CD4-positive, alpha-beta T cell treated with Interleukin-4 for 1 hour (primary cell): ENCODE measurements at places on chromosomes 5 and 9.

DNA sequence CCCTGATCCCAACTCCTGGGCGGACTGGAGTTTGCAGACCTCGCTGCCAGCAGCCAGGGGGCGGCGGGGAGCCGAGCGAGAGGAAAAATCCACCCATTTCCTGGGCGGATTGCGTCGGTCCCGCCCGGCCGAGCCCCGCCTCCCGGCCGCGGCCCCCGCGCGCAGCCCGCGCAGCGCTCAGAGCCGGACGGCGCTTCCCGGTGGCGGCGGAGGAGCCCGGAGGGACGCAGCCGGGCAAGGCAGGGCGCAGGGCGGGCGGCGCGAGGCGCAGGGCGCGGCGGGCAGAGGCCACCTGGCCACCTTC lies at the start of gene OLFM1:
Gene OLFM1, plus strand, starts transcription at position 180 of the 304 bp plus-strand sequence. CDS start 322 bp downstream, outside the sequence.
- no peak for DNase-seq

DNA sequence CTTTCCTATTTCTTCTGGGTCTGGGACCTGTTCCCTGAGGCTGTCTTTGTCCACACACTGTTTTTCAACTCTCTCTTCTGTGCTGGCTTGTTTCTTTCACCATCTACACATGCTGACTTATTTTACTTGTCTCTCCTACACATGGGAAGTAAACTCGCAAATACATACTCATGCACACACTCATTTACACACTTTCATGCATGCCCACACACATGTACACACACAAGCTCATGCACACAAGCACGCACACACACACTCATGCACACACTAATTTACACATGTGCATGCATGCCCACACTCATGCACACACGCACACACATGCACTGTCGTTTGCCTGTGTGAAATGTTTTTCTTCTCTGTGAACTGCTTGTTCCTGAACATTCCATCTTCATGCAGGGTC lies 169.0 kb downstream of the IRX2 start:
- no peak for DNase-seq

DNA sequence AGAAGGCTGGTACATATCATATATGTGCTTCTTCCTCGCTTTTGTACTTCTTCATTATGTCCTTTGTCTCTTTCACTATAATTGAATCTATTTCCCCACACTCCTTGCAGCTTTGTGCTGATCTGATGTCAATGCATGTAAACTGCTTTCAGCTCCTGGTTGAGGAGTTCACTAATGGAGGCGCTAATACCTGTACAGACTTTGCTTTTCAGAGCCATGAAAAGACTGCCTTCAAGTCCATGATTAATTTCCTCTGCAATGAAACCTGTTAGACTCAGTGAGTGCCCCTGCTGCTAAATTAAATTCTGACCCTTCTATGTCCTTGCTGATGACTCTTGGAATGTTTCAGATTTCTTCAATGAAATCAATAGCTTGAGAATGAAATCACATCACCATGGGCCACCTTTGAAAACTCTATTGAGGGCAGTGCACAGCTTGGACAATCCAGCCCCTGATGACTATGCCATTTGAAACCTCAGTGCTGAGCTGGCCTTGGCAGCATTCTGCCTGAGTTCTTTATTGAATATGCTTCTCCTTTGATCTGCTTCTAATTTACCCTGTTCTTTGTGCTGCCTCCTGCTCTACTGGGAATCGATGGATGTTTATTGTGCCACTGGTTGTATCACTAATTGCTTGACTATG lies 358.2 kb upstream of the DMAC1 start:
- DNase-seq, result no peak

GRCh38 chr9:123407217-123407851 lies 51.3 kb downstream of the CRB2 start:
- DNase-seq, result no peak

DNA sequence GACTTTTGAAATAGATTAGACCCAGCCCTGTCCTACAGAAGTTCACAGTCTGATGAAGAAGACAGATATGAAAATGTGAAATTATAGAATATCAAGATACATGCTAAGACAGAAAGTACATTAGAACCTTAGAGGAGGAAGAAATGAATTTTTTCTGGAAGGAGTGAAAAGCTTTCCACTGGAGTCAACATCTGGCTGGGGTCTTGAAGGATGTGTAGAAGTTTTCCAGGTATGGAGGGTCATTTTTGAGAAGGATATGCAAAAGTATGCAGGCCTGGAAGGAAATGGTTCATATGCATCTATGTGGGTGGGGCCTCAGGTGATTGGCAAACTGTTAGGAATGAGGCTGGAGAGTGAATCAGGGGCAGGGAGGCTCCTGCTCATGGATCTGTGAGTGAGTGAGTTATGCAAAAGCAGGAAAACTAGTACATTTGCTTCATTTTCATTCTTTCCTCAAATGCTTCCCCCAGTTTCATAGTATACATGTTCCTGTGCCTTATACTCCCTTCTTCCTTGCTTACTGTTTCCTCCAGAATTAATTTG lies 142.3 kb downstream of the GRIA1 start:
- no peak for DNase-seq

- DNase-seq, result no peak
Observed at GRCh38 chr5:113205323-113205722, 228.7 kb downstream of the DCP2 start.

- no peak for DNase-seq
Observed at GRCh38 chr9:103474156-103474555, 479.0 kb downstream of the CYLC2 start.

- no peak for DNase-seq
Observed at GRCh38 chr9:131174681-131175239, 49.4 kb downstream of the NUP214 start.

- no peak for DNase-seq
Observed at GRCh38 chr9:120532475-120532874, 47.5 kb downstream of the CDK5RAP2 start.

DNA sequence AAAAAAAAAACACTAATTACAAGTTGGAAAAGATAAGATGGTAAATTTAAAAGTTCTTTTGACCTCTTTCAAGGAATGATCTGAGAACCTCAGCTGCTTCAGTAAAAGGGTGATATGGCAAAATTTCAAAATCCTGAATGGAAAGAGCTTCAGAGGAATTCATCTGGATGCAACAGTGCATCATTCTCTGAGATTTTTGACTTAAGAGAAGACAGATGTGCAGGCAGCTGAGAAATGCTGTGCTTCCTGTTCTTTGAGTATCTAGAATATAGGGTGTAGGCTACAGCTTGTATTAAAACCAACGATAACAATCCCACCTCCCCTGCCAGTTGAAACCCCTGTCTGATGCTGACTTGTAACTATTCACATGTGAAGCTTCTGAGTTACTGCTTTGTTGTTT lies 6.2 kb downstream of the FRMPD1 start:
- DNase-seq, result no peak

DNA sequence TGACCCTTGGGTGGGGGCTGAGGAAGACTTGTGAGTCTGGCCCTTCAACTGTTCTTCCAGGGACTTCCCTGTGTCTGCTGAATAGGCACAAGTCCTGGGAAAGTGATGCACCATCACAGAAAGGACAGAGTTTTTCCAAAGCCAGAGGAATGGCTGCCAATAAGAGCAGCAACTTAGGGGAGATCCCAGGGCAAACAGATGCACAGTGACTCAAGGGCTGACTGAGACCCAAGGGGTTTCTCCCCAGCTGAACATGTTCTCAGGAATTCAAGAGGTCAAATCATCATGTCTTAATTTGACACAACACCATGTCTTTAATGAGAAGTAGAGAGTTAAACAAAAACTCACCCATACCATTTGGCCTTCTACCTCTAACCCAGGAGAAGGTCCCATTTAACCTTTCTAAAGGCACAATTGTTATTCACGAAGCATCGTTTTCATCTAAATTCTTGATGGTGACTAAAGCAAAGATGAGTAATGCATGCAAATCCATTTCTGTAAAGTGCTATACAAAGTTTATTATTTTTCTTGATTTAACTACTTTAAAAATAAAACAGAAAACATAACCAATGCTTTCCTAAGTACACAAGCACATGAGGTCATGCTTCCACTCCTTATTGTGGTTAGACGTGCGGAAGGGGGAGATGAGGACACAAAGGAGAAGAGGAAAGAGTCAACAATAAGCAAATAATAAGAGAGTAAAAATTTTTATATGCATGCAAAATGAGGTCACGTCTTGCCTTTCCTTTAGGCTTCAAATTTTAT lies 324.1 kb downstream of the PLK2 start:
- DNase-seq, result no peak

DNA sequence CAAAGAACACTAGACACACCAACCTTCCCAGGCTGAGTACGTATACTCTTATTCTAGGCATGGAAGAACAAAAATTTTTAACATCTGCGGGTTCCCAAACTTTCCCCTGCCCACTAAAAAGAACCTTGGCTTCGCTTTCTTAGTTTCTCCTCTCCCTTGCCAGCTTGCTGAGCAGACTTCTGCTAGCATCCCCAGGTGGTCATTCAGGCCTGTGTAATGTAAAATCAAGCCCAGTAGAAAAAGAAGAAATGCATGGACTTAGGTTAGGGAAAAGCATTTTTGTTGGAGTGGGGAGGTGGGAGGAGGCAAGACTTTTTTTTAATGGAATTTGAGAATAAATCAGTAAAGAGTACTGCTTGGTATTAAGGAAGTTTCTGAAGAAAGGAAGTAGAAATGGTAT lies 331.0 kb upstream of the TLE4 start:
- DNase-seq, result no peak

DNA sequence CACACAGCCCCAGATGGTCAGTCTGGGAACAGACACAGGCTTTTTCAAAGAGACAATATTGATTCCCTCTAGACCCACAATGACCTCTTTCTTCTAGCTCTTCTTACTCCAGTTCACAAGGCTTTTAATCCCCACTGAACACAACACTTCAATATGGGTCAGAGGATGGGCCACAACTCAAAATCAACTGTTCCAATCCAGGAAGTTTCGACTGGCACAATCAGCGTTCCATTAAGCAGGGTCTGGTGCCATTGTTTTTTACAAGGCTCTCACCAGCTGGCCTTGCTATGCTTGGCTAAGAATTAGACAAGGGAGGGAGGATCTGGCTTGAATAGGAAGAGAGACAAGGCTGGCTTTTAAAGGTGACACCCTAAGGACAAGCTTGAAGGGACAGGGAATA lies 199.4 kb upstream of the SLC24A2 start:
- no peak for DNase-seq

DNA sequence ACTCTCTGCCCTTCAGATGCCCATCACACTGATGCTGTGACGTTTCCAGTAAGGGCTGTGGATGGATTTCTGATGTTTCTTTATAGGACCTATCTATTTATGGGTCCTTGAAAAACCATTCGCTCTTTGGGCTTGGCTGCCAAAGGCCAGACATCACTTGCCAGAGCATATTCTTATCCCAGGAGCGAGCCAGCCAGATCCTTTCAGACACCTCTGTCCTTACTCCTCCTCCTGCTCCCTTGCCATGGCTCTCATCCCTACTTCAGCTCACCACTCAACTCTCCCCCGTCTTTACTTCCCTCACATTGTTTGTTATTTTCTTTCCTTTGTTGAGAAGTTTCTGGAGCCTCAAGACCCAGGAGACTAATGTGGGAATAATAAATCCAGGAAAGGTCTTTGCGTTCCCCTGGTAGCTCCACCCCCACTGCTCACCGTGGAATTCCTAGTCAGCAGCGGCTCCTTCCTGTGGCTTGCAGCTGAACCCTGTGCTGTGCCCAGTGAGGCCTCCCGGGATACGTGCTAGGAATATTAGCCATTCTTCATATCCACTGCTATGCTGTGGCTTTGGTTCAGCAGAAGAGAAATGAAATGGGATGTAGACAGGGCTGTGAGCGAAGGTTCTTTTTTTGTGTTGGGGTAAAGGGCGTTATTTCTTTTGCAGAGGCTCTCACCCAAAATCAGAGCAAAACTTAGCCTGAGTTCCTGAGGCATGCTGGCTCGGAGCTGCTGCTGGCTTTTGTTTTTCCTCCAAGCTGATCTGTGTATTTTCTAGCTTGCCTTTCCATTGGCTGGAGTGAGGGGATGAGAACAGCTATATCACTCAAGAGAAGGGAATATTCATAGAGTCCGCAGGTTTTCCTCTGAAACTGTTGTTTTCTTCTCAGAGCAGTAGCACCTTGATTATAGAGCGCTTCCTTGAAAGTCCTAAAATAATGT lies 171.1 kb downstream of the SAXO1 start:
- DNase-seq, result no peak

DNA sequence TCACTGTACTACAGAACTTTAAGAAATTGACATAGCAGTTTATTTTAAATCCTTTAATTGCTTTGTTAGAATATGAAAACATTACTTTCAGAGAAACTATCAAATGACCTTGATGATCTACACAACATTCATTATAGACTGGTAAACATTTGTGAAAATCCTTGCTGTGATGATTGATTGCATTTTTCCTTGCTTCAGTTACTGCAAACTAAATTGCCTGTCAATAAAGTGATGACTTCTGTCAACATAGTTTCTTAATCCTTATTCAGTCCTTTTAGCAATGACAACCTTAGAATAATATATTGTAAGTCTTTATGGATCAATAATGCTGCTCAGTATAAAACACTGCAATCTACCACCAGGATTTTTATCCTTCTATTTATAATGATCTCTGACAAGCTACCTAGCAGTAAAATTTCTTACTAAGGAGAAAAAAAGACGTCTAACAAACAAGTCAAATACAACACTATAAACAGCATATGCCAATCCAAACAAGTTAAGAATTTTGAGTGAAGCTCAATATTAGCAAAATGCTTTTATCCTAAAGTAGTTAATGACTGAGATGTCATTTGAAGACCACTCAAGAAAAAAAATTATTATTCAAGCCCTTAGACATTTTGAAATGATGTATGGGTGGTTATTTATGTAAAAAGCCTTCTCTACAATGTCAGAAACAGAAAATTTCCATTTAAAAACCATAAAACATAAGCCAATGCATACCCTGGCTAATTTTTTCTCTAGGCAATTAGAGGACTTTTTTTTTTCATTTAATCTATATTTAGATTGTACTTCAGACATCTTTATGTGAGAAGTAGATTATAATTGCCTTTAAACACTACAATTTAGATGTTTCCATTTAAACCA lies 105.5 kb downstream of the FBXL17 start:
- DNase-seq, result no peak

DNA sequence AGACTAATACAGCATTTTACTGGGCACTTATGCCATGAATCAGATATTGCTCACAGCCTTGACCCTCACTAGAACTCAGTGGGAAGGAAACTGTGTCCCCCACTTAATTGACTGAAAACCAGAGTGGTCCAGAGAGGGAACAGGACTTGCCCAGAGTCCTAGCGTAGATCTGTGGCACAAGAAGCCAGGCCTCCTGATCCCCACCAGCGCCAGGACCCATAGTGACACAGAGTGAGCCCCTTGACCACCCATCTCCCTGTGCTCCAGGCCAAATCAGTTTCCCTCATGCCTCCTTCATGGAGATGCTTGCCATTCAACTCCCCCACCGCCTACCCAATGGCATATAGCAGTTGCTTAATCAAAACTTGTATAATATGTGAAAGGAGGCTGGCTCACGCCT lies 8.3 kb downstream of the KIF12 start:
- no peak for DNase-seq

- peak; percentile 19 for DNase-seq
Observed at GRCh38 chr5:107365320-107366109, 305.2 kb downstream of the EFNA5 start.

DNA sequence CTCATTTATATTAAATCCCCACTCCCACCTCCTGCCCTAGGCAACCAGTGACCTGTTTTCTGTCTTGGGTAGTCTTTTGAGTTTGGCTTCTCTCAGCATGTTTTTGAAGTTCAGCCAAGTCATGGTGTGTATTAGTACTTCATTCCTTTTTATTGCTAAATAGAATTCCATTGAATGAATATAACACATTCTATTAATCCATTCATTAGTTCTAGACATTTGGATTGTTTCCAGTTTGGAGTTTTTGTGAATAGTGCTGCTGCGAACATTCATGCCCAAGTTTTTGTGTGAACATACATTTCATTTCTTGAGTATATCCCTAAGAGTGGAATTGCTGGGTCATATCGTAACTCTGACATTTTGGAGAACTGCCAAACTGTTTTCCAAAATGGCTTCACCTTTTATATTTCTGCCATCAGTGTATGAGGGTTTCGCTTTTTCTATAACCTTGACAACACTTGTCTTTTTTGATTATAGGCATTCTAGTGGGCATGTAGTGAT lies 2.7 kb downstream of the ZNF346 start:
- DNase-seq, result no peak
